Neural crest cell (in vitro differentiated cells): ENCODE measurements at places on chromosomes 16 and 17. TPM values are rescaled to one million over a fixed set of nuclear protein-coding genes. Genes with fewer than 3 reads are reported as not detected.

GRCh38 chr17:39591958-39592954 is 15.5 kb downstream of the NEUROD2 start:
- H3K4me1 ChIP-seq: no peaks in the 10 kb centered on the region
- no peak overlapping the region for H3K27ac ChIP-seq
- H3K36me3 ChIP-seq: no peaks in the 10 kb centered on the region
- H3K4me3 ChIP-seq: no peak overlapping the region
- peaks cover 96% of the 10 kb centered on the region for H3K27me3 ChIP-seq
- peak; percentile 55 for DNase-seq

GRCh38 chr16:56506941-56507340 is 12.9 kb downstream of the BBS2 start:
- H3K4me3 ChIP-seq: no peak overlapping the region
- no peak overlapping the region for H3K27ac ChIP-seq
- DNase-seq: no peak
- peaks cover 11% of the 10 kb centered on the region for H3K36me3 ChIP-seq
- H3K27me3 ChIP-seq: no peaks in the 10 kb centered on the region
- H3K4me1 ChIP-seq: no peaks in the 10 kb centered on the region

Gene OR4D2
- total RNA-seq: not detected in 2 replicates

DNA sequence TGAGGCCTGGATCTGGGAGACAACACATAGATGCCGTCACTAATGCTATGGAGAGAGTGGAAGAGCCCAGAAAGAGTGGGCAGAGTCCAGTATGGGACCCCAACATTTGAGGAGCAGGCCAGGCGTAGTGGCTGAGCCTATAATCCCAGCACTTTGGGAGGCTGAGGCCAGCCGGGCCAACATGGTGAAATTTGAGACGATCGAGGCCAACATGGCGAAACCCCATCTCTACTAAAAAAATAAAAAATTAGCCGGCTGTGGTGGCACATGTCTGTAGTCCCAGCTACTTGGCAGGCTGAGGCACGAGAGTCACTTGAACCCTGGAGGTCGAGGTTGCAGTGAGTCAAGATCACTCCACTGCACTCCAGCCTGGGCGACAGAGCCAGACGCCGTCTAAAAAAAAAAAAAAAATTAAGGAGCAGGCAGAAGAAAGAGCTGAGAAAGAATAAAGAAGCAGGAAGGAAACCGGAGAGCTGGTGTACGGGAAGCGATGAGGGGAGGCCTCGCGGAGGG is 6.0 kb upstream of the DNAI2 start:
- H3K27ac ChIP-seq: no peak overlapping the region
- H3K27me3 ChIP-seq: no peaks in the 10 kb centered on the region
- H3K4me1 ChIP-seq: peaks cover 29% of the 10 kb centered on the region
- DNase-seq: no peak
- no peak overlapping the region for H3K4me3 ChIP-seq

GRCh38 chr17:19644493-19645210 is 3.9 kb upstream of the ALDH3A2 start:
- peaks cover 21% of the 10 kb centered on the region for H3K4me1 ChIP-seq
- DNase-seq: no peak
- H3K36me3 ChIP-seq: no peaks in the 10 kb centered on the region

DNA sequence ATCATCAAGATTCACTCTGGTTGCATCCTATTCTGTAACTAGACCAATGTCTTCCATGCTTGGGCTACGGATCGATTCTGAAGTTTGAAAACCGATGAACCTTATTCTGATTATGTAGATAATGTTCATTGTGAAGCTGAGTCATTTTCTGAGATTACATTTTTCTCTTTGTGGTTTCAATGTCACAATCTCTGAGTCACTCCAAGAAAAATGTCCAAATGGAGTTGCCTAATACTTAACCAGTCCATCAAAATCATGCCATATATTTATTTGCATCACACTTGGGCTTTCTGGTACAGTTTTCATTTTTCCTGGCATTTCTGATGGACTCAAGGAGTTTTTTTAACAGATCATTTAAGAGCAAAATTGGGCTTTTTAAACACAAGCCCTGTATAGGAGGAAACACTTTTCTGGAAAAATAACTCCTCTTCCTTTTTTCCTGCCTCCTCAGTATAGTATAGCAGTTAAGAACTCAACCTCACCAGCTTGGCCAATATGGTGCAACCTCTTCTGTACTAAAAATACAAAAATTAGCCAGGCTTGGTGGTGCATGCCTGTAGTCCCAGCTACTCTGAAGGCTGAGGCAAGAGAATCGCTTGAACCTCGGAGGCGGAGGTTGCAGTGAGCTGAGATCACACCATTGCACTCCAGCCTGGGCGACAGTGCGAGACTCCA is 17.5 kb downstream of the CACNG3 start:
- no peak for DNase-seq
- H3K27me3 ChIP-seq: peaks cover 58% of the 10 kb centered on the region
- no peaks in the 10 kb centered on the region for H3K4me1 ChIP-seq
- no peaks in the 10 kb centered on the region for H3K36me3 ChIP-seq
- no peak overlapping the region for H3K4me3 ChIP-seq

- H3K27ac ChIP-seq: peak overlapping the region; percentile 27
- peaks cover 8% of the 10 kb centered on the region for H3K27me3 ChIP-seq
- H3K4me3 ChIP-seq: peak overlapping the region; percentile 93
- peaks cover 21% of the 10 kb centered on the region for H3K4me1 ChIP-seq
Measured at GRCh38 chr17:39057701-39058206, 90.6 kb upstream of the FBXO47 start.

Gene EPN3
- total RNA-seq: 0.11 TPM in 1 of 2 replicates, not detected in the other

- H3K4me3 ChIP-seq: no peak overlapping the region
- peaks cover 12% of the 10 kb centered on the region for H3K4me1 ChIP-seq
Measured at GRCh38 chr16:17224879-17225281, 245.9 kb downstream of the XYLT1 start.

- DNase-seq: no peak
- no peak overlapping the region for H3K27ac ChIP-seq
- H3K4me3 ChIP-seq: no peak overlapping the region
- peaks cover 16% of the 10 kb centered on the region for H3K4me1 ChIP-seq
Measured at GRCh38 chr17:20063665-20064648, 54.8 kb downstream of the SPECC1 start.

GRCh38 chr17:43999024-43999423 is 5.4 kb upstream of the NAGS start:
- H3K36me3 ChIP-seq: no peaks in the 10 kb centered on the region
- no peak overlapping the region for H3K27ac ChIP-seq
- H3K27me3 ChIP-seq: peaks cover 69% of the 10 kb centered on the region
- DNase-seq: no peak
- no peak overlapping the region for H3K4me3 ChIP-seq

Gene EFCAB5
- total RNA-seq: 0.30 and 0.86 TPM in 2 replicates

DNA sequence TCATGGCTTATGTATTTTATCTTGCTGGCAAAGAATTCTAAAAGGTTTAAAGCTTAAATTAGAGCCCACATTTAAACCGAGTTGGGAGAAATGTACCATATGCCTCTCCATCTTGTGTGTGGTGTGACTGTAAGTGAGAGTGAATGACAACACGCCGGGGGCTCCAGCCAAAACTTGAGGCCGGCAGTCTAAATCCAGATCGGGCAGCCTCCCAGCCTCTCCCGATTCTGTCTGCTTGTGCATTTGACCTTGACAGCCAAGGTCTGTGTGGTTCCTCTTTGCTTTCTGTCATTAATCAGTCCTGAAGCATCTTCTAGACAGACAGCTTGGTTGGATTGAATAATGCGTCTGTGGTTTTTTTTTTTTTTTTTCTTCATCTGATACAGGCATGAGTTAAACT is 1093.2 kb upstream of the EEF2KMT start:
- DNase-seq: no peak
- H3K4me3 ChIP-seq: no peak overlapping the region
- peaks cover 39% of the 10 kb centered on the region for H3K27me3 ChIP-seq
- H3K4me1 ChIP-seq: no peaks in the 10 kb centered on the region
- no peak overlapping the region for H3K27ac ChIP-seq
- H3K36me3 ChIP-seq: no peaks in the 10 kb centered on the region

GRCh38 chr17:67211742-67212141 is 33.3 kb downstream of the HELZ start:
- no peak overlapping the region for H3K4me3 ChIP-seq
- H3K27ac ChIP-seq: no peak overlapping the region
- H3K27me3 ChIP-seq: no peaks in the 10 kb centered on the region
- H3K36me3 ChIP-seq: peaks cover 2% of the 10 kb centered on the region
- DNase-seq: no peak

DNA sequence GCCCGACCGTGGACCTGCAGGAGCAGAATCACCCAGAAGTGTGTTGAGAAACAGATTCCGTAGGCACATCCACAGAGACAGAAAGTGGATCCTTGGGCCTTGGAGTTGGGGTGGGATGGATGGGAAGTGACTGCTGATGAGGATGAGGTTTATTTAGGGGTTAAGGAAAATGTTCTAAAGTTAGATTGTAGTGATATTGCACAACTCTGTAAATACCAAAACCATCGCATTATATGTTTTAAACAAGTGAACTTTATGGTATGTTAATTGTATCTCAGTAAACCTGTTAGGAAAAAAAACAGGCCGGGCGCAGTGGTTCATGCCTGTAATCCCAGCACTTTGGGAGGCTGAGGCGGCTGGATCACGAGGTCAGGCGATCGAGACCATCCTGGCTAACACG is 3.6 kb downstream of the ENDOV start:
- peak overlapping the region; percentile 15 for H3K4me3 ChIP-seq
- no peak overlapping the region for H3K27ac ChIP-seq
- DNase-seq: no peak
- peaks cover 35% of the 10 kb centered on the region for H3K4me1 ChIP-seq
- peaks cover 3% of the 10 kb centered on the region for H3K36me3 ChIP-seq

Gene TBC1D24
- total RNA-seq: 30.0 and 32.5 TPM in 2 replicates

DNA sequence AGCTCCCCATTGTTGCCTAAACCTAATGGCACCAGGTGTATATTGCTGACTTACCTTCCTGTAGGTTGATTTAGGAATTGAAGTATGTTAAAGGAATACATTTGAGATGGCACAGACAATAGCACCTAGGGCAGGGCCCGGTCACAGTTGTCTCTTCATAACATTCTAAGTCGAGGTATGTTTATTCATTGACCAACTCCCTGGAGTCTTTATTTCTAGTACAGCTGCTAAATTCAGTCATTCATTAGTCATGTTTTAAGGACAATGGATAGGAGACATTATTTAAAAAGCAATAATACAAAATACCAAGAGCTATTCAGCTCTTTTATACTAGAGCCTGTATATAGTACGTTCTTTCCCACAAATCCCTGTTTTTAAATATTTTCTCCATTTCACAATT is 369.5 kb upstream of the HSBP1 start:
- peaks cover 50% of the 10 kb centered on the region for H3K27me3 ChIP-seq
- H3K4me3 ChIP-seq: no peak overlapping the region
- H3K36me3 ChIP-seq: no peaks in the 10 kb centered on the region
- no peaks in the 10 kb centered on the region for H3K4me1 ChIP-seq
- DNase-seq: no peak
- H3K27ac ChIP-seq: no peak overlapping the region

GRCh38 chr17:43314611-43315011 is 80.8 kb upstream of the RNU2-1 start:
- H3K27me3 ChIP-seq: peaks cover 3% of the 10 kb centered on the region
- no peak overlapping the region for H3K27ac ChIP-seq
- H3K4me1 ChIP-seq: peaks cover 12% of the 10 kb centered on the region
- no peak overlapping the region for H3K4me3 ChIP-seq
- H3K36me3 ChIP-seq: no peaks in the 10 kb centered on the region

Gene ZNF750
- total RNA-seq: not detected in 2 replicates

Gene DYNLRB2
- not detected in 2 replicates for total RNA-seq

DNA sequence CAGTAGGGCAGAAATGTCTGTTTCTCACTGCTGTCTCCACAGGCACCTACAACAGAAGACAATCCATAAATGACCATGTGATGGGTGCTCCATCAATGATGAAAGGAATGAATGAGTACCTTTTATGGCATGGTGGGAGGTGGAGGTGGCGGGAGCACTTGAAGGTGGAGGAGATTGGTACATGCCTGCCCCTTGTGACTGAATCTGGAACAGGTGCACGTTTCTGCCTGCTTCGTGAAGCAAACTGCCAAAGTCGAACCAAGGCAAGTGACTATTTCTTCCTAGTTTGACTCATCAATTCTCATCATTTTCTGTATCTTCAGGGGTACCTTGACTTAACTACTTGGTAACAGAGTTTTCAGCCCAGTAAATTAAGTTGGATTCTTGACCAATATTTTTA is 25.4 kb downstream of the CDRT15 start:
- no peak for DNase-seq
- H3K36me3 ChIP-seq: peaks cover 40% of the 10 kb centered on the region
- no peak overlapping the region for H3K4me3 ChIP-seq
- H3K4me1 ChIP-seq: no peaks in the 10 kb centered on the region

DNA sequence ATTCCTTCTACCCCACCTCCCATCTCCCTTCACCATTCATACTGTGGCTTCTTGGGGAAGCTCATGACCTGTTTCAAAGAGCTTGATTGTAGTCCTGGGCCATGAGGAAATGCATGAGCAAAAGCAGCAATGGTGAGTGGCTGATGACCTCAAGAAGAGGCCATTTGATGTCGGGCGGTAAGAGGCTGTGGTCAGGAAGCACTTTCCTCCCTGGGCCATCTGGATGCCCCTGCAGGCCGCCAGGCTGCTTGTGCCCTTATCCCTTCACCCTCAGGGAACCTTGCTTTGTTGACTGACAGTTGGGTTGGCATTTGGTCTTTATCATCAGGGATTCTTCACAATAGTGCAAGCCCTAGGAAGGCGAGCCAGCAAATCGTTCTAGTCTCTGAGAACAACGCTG is 78.3 kb upstream of the TBX2 start:
- H3K27ac ChIP-seq: peak overlapping the region; percentile 93
- peak; percentile 29 for DNase-seq
- H3K27me3 ChIP-seq: no peaks in the 10 kb centered on the region
- no peaks in the 10 kb centered on the region for H3K36me3 ChIP-seq
- peaks cover 71% of the 10 kb centered on the region for H3K4me1 ChIP-seq
- peak overlapping the region; percentile 69 for H3K4me3 ChIP-seq

Gene CLEC3A
- total RNA-seq: not detected in 2 replicates

Gene ATP2A1
- total RNA-seq: 3.1 and 3.3 TPM in 2 replicates

- no peaks in the 10 kb centered on the region for H3K27me3 ChIP-seq
- no peaks in the 10 kb centered on the region for H3K36me3 ChIP-seq
- peaks cover 10% of the 10 kb centered on the region for H3K4me1 ChIP-seq
- H3K27ac ChIP-seq: no peak overlapping the region
Measured at GRCh38 chr16:62965831-62966230, 929.6 kb upstream of the CDH8 start.

GRCh38 chr16:68374246-68374805 is 63.5 kb downstream of the PRMT7 start:
- no peaks in the 10 kb centered on the region for H3K27me3 ChIP-seq
- no peak overlapping the region for H3K27ac ChIP-seq
- no peaks in the 10 kb centered on the region for H3K36me3 ChIP-seq
- H3K4me1 ChIP-seq: peaks cover 4% of the 10 kb centered on the region

GRCh38 chr17:58278661-58279015 is 2.1 kb downstream of the MPO start:
- peaks cover 3% of the 10 kb centered on the region for H3K27me3 ChIP-seq
- no peak overlapping the region for H3K4me3 ChIP-seq
- DNase-seq: no peak
- H3K27ac ChIP-seq: no peak overlapping the region
- no peaks in the 10 kb centered on the region for H3K4me1 ChIP-seq

Gene CX3CL1
- total RNA-seq: 6.0 TPM in 2 replicates

GRCh38 chr17:68346448-68346847 is 55.2 kb downstream of the ARSG start:
- H3K4me1 ChIP-seq: peaks cover 6% of the 10 kb centered on the region
- H3K4me3 ChIP-seq: no peak overlapping the region
- no peaks in the 10 kb centered on the region for H3K36me3 ChIP-seq
- peak overlapping the region; percentile 43 for H3K27ac ChIP-seq
